ENCODE measurements at places on chromosomes 4 and X. TPM values are rescaled to one million over a fixed set of nuclear protein-coding genes. Genes with fewer than 3 reads are reported as not detected.

GRCh38 chr4:957581-958313 lies 15.6 kb downstream of the DGKQ start:
- no peak for DNase-seq

The NOCT gene
- 11.1 TPM for total RNA-seq

The ALG13 gene
- 33.5 TPM for total RNA-seq

The PCDH11X gene
- total RNA-seq, result 0.99 TPM

The HAND2 gene
- 352 TPM for total RNA-seq

DNA sequence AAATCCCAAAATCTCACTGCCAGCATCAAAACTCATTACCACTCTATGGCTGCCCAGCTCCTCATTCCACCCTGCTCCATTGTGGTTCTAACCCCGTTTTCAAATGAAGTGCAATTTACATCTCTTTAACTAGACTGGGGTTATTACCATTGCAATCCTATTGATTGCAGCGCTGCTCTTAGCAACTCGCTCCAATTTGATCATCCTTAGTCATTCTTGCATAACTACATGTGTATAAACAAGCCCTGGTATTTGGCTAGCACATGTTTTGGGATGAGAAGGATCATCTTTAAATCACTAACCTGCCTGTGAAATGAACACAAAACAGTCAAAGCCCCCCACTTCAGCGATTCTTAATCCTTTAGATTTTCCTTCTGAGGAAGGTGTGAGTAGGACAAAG lies 340.1 kb upstream of the PPARGC1A start:
- no peak for DNase-seq

DNA sequence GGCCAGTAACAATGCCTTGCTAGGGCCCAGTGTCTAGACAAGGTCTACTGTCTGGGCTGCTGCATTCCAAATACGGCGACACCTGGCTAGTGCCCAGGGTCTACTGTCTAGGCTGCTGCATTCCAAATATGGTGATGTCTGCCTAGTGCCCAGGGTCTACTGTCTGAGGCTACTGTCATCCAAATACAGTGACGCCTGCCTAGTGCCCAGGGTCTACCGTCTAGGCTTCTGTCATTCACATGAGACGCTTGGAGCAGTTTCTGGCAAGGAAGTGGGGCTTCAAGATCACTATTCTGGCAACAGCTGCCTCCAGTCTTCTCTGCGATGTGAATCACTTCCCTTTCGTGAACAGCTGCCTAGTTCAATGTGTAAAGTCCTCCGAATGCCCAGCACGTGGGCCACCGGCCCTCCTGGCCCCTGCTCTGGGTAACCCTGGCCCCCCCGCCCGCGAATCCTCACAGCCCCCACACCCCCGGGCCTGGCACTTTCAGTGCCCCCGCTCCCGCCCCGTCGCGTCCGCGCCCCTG lies 12.7 kb downstream of the ACOX3 start:
- peak; percentile 57 for DNase-seq

GRCh38 chr4:182608525-182608924 lies 308.7 kb downstream of the DCTD start:
- no peak for DNase-seq

DNA sequence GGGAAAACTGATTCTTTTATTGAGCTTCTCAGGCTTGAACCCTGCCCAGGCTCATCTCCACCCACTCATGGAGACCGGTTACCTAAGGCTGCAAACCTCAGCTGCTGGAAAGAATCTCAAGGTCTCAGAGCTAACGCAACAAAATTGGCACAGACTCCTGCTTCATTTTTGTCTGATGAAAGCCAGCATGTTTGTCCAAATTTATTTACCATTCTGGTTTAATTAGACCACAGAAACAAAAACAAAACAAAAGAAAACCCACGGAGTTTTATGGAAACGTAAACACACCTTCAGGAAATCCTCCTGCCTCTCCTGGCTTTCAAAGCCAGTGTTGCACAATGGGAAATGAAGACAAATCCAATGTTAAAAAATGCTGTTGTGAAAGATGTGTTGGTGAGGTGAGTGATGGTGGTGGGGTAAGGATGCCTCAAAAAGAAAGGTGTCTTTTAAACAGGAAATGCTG lies 56.4 kb upstream of the PDLIM3 start:
- no peak for DNase-seq

Data from cardiac muscle cell (in vitro differentiated cells and primary cell).